ENCODE measurements at places on chromosomes 16 and 17.

GRCh38 chr17:57874434-57875289, 24.8 kb upstream of the MRPS23 start:
- DNase-seq: no peak

GRCh38 chr17:83026311-83026811, 53.0 kb upstream of the METRNL start:
- DNase-seq: no peak

DNA sequence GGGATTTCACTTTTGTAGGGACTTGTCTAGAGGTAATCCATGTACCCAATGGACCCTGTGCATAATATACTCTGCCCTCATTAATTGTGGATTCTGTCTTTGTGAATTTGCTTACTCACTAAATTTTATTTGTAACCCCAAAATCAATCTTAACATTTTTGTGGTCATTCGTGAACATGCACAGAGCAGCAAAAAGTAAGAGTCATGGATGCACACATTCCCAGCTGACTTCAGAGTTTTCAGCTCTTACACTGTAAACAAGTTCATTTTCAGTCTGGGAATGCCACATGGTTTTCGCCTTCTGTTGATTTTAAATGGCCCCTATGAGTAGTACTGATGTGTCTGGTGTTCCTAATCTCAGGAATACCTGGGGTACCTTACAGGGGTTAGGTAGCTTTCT, 24.3 kb downstream of the TAC4 start:
- DNase-seq: no peak

GRCh38 chr17:74870512-74870911, 2.3 kb downstream of the FDXR start:
- no peak for DNase-seq

- DNase-seq: no peak
Observed at GRCh38 chr16:13136901-13137300, 235.5 kb downstream of the SHISA9 start.

GRCh38 chr17:55580596-55581133, 69.4 kb upstream of the SMIM36 start:
- DNase-seq: no peak

DNA sequence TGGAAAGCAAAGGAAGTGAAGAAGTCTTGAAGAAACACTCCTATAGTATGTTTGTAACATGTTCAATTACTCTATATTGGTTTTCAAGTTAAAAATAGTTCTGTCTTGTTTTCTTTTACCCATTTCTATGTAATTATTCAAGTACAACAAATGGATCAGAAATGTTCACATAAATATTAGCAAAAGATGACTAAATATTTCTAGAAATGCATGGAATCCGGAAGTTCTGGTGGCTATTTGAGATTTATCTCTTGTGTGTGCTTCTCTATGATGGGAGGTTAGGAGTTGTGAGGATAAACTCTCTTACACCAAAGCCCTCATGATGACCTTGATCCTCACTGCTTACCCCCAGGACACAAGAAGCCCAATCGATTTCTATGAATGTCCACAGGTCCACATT, 237.5 kb downstream of the CDH8 start:
- no peak for DNase-seq

DNA sequence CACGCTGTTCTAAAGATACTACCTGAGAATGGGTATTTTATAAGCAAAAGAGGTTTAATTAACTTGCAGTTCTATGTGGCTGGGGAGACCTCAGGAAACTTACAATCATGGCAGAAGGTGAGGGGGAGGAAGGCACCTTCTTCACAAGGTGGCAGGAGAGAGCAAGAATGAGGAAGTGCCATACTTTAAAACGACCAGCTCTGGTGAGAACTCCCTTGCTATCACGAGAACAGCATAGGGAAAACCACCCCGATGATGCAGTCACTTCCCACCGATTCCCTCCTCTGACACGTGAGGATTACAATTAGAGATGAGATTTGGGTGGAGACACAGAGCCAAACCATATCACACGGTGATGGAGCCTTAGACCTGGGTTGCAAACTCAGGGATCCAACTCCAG, 317.5 kb upstream of the EEF2KMT start:
- DNase-seq: no peak

DNA sequence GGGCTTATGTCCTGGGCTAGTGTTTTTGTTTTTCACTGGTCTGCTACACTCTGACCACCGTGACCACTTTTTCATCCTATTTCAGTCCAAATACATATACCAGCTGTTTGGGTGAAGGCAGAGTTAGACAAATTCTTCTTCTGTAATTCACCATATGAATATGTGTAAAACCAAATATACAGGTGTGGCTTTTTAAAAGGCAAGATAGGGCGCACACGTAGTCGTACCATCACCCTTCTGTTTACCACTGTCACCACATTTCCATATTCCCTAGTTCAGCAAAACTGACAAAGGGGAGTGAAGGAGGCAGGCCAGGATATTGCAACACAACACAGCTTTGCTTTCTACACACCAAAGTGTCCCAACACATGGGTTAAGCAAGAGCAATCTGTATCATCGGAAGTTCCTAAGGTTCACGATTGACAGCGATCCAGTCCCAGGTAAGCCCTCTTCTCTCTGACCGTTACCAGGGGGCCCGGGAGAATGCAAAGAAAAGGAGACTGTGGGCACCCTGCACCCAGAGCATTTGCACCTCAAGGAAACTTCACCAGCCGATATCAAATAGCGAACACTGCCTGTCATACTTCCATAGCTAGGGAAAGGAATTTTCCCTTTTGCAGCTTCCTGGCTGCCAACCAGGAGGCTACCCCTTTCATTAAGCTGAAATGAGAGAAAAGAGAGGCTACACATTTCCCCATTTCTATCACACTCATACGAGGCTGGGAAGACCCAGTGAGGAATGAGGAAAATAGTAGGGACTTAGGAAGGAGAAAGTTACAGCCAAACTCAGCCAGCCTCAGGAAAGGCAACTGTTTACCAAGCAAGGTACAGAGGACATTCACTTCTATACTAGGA, 23.1 kb downstream of the CREBBP start:
- DNase-seq: no peak

DNA sequence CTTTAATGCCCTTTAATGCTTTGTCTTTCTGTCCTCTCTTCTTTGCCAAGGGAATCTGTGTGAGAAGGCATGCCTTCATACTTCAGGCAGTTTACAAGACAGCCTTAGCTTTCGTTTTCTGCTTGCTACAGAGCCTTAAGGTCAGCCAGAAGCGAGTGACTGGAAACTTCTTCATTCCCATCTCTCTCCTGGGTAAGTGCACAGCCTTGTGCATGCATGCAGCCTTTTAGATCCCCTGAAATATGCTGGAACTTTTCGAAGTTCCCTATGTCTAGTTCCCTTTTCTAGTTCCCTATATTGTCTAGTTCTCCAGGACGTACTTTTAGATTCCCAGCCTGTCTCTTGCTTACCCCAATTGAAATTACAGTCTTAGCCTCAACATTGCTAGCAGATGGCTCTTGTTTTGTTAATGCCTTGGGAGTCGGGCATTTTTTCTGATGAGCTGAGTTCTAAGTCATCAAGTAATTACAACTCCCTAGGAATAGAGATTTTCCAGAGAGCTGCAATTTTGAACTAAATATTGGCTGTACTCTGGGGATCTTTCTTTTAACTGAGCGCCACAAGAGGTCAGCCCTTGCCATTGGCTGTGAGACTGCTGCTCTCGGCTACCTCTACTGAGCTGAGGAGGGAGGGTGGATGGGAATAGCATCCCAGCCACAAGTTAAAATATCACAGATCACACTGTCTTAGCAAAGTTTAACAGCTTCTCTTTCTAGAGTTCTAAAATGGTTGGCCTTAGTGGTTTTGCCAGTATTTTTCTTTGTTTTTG, 22.7 kb upstream of the PPM1D start:
- peak; percentile 25 for DNase-seq

DNA sequence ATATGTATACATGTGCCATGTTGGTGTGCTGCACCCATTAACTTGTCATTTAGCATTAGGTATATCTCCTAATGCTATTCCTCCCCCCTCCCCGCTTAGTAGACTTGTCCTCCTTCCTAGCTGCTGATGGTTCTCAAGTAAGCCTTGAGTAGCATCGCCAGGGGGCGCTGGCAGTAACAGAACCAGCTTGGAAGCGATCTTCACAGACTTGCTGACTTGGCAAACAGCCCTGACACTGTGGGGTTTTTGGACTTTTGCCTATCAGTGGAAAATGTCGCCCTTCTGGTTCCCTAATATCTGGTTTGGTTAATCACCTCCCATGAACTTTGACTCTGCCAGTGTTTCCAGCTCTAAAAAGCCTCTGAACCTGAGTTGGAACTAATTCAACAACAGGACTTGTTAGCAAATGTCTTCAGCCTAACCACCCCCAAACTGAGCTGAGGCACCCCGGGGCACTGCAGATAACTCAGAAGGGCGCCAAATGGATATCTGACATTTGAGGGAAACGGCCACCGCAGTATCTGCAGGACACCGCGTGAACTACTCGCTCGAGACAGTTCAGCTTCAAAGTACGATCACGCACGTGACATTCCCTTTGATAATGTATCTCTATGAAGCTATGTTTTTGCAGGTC, 15.4 kb upstream of the SPATA32 start:
- DNase-seq: peak; percentile 98

DNA sequence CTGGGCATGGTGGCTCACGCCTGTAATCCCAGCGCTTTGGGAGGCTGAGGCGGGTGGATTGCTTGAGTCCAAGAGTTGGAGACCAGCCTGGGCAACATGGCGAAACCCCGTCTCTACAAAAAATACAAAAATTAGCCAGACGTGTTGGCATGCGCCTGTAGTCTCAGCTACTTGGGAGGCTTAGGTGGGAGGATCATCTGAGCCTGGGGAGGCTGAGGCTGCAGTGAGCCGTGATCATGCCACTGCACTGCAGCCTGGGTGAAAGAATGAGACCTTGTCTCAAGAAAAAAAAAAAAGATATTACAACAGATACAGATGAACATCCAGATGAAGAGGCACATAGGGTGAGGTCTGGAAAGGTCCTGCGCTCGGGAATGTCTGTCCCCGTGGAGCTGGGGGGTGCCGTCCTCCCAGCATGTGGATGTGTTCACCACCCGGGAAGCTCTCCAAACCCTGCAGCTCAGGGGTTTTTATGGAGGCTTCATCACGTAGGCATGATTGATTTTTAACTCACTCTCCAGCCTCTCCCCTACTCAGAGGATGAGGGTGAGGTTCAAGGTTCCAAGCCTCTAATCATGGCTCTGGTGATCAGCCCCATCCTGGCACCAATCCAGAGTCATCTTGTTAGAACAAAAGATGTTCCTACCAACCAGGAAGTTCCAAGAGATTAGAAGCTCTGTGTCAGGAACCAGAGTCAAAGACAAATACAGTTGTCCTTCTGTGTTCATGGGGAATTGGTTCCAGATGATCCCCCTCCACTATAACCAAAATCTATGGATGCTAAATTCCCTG, 85.0 kb upstream of the DNAJA2 start:
- DNase-seq: no peak

DNA sequence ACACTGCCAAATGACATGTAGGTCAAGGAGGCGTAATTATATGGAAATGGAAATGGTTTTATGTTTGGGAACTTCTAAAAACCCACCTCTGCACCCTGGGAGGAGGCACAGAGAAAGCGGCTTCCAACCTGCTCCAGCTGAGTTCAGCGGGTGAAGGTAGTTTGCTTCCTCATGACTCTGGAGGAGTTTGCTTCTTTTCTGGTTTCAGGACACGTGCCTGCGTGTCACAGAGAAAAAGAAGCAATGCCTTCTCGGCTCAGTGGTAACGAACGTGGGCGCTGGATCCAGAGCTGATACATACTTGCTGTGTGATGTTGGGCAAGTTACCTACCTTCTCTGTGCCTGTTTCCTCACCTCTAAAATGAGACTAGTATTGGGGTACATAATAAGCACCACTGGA, 22.1 kb downstream of the GPR139 start:
- no peak for DNase-seq

- no peak for DNase-seq
Observed at GRCh38 chr16:77406680-77407079, 28.2 kb downstream of the ADAMTS18 start.

DNA sequence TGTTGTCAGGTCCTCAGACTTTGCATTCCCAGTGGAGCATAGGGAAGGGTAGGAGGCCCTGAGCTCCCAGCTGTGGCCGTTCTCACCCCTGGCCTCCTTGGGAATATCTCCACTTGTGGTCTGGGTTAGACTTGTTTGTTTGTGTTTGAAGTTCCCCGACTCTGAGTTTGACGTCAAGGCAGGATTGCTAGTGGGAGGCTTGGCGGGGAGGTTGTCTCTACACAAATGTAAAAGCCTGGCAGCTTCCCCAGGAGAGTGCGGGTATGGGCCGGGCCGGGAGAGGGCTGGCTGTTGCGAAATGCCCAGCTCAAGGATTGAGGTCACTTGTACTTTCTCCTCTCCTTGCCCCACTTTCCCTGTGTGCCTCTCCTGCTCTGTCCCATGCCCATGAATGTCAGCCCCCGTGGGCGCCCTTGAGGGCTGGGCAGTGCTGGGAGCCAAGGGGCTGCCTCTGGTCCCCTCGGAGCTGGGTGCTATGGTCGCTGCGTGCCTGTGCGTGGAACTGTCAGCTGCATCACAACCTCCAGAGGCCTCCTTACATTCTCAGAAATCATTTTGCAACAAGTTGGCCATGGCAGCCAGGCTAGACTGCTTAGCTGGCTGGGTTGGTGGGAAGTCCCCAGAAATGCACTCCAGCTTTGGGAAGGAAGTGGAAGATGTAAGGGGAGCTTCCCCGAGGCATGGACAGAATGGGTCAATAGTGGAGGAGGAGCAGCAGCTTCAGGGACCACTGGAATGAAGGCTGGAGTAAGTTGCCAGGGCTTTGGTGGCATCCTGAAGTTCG, 84.3 kb downstream of the KSR1 start:
- no peak for DNase-seq

DNA sequence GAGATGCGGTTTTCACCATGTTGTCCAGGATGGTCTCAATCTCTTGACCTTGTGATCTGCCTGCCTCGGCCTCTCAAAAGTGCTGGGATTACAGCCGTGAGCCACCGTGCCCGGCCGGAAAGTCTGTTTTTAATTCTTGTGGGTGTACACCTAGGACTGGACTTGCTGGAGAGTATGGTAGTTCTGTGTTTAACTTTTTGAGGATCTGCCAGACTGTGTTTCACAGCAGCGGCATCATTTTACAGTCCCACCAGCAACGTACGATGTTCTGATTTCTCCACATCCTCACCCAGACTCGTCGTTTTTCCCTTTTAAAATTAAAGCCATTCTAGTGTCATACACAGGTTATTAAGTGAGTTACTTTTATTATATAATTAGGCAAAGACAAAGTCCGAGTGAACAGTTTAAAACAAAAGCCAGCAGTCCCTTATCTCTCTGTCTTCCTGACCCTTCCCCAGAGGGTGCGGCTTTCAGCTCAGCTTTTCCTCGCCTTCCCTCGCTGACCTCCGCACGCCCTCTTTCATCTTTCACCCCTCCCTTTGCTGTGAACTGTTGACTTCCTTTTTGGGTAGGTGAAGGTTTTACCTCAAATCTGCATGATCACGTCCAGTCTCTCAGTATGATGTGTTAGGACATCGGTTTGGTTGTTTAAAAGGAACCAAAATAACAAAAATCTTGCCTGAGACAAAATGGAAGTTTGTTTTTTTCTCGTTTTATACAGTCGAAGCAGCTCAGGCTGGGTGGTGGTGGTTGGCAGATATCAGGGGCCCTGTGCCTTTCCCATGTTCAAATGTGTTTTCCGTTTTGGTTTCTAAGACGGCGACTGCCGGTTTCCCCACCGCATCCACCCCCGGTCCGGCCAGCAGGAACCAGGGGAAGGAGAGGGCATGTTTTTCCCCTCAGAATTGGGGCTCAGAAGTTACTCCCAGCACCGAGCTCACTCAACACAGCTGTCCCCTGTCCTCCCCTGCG, 18.0 kb downstream of the FAM234A start:
- DNase-seq: no peak

GRCh38 chr16:29744541-29745101, 1.2 kb downstream of the C16orf54 start:
- no peak for DNase-seq

- DNase-seq: no peak
Observed at GRCh38 chr17:15290605-15291004, 25.5 kb upstream of the PMP22 start.

- no peak for DNase-seq
Observed at GRCh38 chr17:59702304-59702703, 4.9 kb downstream of the PTRH2 start.
